Stimulated activated CD4-positive, alpha-beta T cell treated with anti-CD3 and anti-CD28 coated beads, Interleukin-2, amount 100 ng/mL, for 4 hours (primary cell): ENCODE measurements at places on chromosomes 5 and 9.

DNA sequence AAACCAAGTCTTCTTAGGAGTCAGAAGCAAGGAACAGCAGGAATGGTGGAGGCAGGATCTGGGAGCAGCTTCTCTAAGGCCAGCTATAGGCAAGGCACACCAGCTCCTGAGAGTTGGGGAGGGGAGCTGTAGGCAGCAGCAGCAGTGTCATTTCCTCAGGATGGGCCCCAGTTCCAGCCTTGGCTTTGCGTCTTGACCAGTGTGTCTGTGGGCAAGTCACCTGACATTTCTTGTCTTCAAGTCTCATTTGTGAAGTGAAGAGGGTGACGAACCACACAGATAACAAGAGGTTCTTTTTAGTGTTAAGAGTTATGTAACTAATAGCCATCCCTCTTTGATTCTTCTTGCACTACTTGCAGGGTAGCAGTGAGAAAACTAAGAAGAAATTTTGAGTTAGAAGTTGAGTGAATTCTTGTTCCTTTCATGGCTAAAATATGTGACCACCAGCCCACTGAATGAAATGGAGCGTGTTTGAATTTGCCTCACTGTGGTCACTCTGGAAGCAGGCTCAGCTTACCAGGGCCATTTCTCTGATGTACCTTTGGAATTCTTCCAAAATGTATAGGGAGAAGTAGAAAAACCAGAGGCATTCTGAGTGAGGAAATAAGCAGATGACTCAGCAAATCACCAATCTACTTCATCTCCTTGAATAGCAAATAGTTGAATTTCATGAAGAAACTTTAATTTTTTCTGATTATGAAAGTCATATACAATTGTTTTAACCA lies 42.4 kb downstream of the RHOBTB3 start:
- DNase-seq = no peak

GRCh38 chr9:125942125-125942524 lies 195.0 kb downstream of the PBX3 start:
- no peak for DNase-seq

- no peak for DNase-seq
Measured at GRCh38 chr5:96771395-96771794, 36.4 kb downstream of the ERAP1 start.

DNA sequence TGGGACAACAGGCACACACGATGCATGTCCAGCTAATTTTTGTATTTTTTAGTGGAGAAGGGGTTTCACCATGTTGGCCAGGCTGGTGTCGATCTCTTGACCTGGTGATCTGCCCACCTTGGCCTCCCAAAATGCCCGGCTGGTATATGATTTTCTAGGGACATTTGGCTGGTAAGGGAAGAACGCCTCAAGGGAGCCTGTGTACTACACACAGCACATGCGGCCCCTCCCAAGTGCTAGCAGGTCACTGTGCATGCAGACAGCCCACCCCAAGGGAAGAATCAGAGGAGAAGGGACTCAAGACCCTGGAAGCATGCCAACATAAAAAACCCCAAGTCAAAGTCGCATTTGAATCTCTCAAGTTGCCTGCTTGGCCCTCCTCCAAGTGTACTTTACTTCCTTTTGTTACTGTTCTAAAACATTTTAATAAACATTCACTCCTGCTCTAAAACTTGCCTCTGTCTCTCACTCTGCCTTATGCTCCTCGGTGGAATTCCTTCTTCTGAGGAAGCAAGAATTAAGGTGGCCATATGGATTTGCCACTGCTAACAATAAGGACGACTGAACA lies 24.3 kb upstream of the OTULINL start:
- no peak for DNase-seq

DNA sequence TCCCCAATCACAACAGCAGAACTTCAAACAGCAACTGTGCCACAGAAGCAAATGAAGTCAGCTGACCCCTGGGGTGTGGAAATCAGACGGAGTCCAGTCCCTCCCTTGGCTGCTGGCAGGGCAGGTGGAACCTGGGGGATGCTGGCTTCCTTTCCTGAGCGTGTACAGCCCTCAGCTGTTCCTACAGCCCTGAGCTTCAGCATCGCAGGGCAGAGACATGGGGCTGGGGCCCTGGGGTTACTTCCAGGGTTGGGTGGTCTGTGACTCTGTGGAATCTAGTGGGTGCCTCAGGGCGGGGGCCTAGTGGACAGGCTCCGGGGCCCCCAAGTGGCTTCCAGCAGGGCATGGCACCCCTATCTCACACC lies 7.3 kb upstream of the RXRA start:
- DNase-seq = no peak

GRCh38 chr9:129566563-129567266 lies 54.2 kb downstream of the C9orf50 start:
- no peak for DNase-seq

- DNase-seq = no peak
Measured at GRCh38 chr5:42675602-42676001, 81.0 kb upstream of the CCDC152 start.
